ENCODE measurements at places on chromosomes 1 and 21.

DNA sequence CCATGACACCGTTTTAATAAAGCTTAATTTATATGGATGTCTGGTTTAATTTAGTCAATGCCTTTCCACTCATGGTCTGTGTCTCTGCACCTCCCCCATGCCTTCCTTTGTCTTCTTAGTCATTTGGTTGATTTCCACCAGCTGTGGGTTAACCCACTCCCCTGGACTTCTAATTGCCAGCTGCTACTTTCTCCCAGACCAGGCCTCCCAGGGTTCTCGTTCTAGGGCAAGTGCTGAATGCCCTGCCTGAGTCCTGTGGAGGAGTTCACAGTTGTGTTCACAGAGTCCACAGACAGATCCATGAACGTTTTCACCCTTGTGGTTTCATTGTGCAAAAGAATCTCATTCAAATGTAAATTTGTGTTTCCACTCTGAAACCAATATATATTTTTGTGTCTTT is 243.4 kb downstream of the NUF2 start:
- no peak for DNase-seq

GRCh38 chr1:33234131-33234530 is 22.2 kb upstream of the ZNF362 start:
- no peak for DNase-seq

DNA sequence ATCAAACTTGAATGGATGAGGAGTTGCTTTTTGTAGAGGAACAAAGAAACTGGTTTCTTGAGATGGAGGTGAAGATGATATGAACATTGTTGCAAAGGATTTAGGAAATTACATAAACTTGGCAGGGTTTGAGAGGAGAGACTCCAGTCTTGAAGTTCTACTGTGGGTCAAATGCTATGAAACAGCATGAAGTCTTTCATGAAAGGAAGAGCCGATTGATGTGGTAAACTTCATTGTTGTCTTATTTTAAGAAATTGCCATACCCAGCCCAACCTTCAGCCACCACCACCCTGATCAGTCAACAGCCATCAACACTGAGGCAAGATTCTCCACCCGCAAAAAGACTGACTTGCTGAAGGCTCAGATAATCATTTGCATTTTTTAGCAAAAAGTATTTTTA is 52.2 kb downstream of the SIPA1L2 start:
- DNase-seq: no peak

DNA sequence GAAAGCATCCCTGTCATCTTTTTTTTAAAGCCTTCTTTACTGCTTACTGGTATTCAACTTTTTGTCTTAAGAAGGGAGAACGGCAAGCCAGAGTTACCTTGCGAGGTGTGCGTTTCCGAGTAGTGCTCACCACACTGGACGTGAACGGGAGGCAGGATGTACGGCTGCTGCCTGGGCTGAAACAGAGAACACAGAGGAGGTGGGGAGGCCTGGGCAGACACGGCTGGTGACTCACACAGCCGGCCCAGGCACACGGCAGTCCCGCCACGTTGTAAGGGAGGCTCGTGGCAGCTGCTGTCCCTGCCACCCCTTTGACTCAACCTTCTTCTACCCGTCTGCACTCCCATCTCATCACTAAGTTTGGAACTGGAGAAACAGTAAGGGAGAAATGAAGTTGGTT is 105.8 kb downstream of the SMYD2 start:
- no peak for DNase-seq

GRCh38 chr1:215474940-215475339 is 92.2 kb upstream of the KCTD3 start:
- no peak for DNase-seq

DNA sequence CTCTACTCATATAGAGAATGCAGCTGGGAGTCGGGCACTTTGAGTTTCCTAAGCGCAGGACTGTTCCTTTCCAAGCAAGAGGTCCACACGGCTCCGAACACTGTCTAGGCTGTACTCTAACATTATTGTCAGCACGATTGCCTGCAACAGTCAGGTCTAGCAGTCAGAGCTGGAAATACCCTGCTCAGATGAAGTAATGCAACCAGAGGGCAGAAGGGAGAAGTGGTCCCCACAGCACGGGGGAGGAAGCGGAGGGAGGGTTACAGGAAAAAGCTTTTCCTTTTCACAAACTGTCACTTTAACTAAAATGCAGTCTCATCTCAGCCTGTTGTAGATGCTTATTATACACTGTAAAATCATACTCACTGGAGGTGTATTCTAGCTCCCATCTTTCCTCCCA is 98.9 kb upstream of the SLC44A3 start:
- DNase-seq: no peak

GRCh38 chr1:153612755-153613331 is at the start of gene S100A16:
S100A16 (minus strand) TSS chr1:153613137; CDS start chr1:153608151, 4,986 bp downstream.
- DNase-seq: no peak

DNA sequence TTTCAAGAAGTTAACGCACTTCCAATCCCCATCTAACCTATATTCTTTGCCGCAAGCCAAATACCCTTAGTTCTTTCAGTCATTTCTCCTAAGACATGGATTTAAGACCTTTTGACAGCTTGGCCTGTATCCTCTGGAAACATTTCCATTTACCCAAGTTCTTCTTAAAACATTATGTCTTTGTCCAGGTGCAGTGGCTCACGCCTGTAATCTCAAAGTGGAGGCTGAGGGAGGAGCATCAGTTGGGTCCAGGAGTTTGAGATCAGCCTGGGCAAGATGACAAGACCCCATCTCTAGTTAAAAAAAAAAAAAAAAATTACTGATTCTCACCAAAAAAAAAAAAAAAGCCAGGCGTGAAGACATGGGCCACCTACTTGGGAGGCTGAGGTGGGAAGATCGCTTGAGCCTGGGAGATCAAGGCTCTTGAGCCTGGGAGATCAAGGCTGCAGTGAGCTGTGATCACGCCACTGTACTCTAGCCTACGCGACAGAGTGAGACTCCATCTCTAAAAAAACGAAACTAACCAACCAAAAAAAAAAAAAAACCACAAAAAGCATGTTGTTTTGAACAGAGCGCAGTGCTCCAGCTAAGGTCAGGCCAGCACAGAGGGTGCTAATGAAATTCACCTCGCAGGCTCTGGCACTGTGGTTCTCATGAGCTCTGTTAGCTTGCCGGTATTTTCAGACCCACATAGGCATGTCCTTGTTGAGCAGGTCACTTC is 36.0 kb downstream of the NUAK2 start:
- DNase-seq: no peak

DNA sequence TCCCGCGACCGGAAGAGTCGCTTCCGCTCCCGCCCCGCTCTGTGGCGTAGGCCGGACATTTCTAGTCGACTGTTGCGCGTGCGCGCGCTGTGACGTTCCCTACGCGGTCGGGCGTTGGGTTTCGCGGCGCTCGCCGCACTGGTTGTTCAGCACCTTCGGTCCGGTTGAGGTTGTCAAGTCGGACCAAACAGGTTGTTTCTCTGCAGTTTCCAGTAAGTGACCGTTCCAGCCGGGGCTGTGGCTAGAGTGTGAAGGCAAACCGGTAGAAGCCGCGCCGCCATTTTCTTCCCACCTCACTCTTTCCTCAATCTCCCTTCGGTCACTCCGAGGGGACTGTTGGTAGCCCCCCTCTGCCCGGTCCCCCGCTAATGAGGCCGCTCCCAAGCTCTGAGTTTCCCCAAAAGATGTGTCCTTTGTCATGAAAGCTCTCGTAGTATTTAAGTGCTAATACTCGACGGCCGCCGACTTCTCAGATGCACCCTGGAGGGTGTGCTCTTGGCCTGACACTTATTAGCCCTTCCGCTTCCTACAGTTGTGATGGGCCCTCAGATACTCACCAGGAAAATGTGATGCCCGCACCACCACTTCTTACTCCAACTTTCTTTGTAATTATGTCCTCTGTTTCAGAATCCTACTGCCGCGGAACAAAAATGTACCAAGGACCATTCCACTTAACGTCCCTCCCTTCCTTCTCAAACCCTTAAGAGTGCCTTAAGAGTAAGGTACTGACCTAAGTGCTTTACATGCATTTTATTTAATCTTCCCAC is 56.3 kb downstream of the TRAF5 start:
- DNase-seq: peak; percentile 83

Measured in NCI-H1417 treated with DMSO at 0.1 percent for 48 hours (cell line).